ENCODE measurements at places on chromosomes 7 and 10. TPM values are rescaled to one million over a fixed set of nuclear protein-coding genes. Genes with fewer than 3 reads are reported as not detected.

Gene PAX4
- not detected for total RNA-seq

Gene BCAP29
- total RNA-seq: 32.6 TPM

Gene MSS51
- 4.8 TPM for total RNA-seq

Gene RP9
- total RNA-seq: 13.6 TPM

Gene INSIG1
- 75.0 TPM for total RNA-seq

DNA sequence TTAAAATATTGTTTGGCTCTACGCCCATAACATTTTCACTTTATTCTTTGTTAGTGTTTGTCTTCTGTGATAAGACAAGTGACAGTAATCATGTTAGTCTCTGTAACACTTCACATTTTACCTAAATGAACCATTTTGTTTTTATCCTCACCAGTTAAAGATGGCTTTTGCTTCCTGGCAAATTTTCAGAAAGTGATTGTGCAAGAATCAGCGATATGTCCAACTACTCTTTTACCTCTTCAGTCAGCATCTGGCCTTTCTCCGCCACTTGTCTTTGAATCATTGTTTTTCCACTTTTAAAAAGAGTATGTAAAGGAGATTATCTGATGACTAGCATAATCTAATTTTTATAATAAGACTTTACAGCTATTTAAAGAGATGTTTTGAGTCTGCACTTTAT, 3.5 kb downstream of the DGKB start:
- H3K27me3 ChIP-seq: no peaks in the 10 kb centered on the region
- no peak for DNase-seq
- H3K27ac ChIP-seq: no peak overlapping the region
- H3K4me3 ChIP-seq: no peak overlapping the region
- no peaks in the 10 kb centered on the region for H3K4me1 ChIP-seq

DNA sequence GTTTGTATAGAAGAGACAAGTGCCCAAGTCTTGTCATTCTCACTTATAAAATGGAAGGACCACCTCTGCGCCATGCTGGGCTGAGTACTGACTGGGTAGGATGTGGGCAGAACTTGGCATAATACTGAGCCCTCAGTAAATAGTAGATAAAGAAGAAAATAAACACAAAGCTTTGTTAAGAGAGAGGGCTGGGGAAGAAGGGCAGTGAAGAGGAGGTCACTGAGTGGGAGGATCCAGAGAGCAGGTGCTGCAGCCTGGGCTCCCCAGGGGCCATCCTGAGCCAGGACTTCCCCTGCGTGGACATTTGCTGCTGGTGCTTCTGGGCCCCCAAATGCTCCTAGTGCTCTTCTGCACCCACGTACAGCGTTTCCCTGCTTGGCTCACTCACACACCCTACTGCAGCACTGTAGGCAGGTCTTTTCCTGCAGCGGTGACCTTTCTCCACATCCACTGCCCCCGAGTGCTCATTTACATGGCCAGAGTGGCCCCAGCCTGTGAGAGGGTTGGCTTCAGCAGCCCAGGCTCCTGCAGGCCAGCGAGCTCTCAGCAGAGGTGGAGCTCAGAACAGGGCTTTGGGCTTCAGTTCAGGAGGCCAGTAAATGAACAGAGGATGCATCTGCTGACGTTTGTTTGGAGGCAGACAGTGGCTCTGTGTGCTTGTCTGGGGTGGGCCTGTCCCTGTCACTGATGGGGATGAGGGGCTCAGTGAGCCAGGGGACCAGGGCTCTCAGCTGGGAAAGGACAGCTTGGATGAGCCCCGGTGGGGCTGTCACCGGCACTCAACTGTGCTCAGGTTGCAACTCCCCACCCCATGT, 164.6 kb downstream of the ADARB2 start:
- no peaks in the 10 kb centered on the region for H3K27me3 ChIP-seq
- no peak for DNase-seq
- peaks cover 1% of the 10 kb centered on the region for H3K4me1 ChIP-seq
- H3K36me3 ChIP-seq: no peaks in the 10 kb centered on the region
- no peak overlapping the region for H3K27ac ChIP-seq
- no peak overlapping the region for H3K4me3 ChIP-seq

- H3K4me3 ChIP-seq: no peak overlapping the region
- H3K36me3 ChIP-seq: no peaks in the 10 kb centered on the region
- no peak overlapping the region for H3K27ac ChIP-seq
These were observed 104.4 kb upstream of the FGFR2 start for GRCh38 chr10:121702351-121703320.

DNA sequence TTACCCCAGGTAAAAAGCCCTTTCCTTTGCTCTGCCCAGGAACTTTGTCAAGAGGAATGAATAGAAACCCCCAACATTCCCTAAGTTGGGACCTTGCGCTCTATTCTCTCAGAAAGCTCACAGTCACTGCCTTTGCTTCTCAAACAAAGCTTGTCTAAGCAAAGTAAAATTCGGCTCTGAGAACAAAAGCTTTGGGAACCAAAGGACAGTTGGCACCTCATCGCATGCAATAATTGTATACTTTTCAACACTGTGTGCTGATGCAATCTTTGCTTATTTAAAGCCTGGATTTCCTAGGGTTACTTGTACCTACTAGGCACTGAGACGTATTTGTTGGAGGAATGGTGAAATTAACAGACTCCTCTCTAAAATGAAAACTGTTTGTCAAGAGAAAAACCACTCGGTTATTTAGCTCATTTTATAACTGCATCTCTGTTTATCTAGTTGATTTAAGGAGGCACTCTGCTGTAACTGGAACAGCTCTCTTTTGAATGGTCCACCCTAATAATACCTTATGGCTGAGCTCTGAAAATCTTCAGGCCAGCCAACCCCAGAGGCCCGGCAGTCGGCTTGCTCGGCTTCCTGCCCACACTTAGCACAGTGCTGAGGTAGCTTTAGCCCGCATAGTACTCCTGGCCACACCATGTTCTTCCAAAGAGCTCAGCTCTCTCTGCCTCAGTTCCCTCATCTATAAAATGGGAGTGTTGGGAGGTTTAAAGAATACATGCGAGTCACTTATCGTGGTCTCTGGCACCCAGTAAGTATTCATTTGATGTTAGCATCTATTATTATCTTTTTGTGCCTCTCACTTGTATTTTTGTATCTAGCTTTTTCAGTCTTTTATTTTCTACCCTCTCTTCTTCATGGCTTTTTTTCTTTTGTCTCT, 80.2 kb upstream of the PRR15 start:
- H3K4me3 ChIP-seq: no peak overlapping the region
- no peak overlapping the region for H3K27ac ChIP-seq
- peaks cover 3% of the 10 kb centered on the region for H3K27me3 ChIP-seq
- H3K4me1 ChIP-seq: peaks cover 2% of the 10 kb centered on the region
- no peak for DNase-seq

GRCh38 chr10:103197174-103197573, 4.1 kb upstream of the NT5C2 start:
- DNase-seq: no peak
- H3K4me3 ChIP-seq: no peak overlapping the region
- peaks cover 6% of the 10 kb centered on the region for H3K36me3 ChIP-seq

- H3K27me3 ChIP-seq: peaks cover 47% of the 10 kb centered on the region
- H3K4me1 ChIP-seq: no peaks in the 10 kb centered on the region
- no peak overlapping the region for H3K27ac ChIP-seq
- no peak for DNase-seq
- H3K36me3 ChIP-seq: no peaks in the 10 kb centered on the region
- H3K4me3 ChIP-seq: no peak overlapping the region
These were observed 21.1 kb upstream of the BPGM start for GRCh38 chr7:134625550-134625949.

DNA sequence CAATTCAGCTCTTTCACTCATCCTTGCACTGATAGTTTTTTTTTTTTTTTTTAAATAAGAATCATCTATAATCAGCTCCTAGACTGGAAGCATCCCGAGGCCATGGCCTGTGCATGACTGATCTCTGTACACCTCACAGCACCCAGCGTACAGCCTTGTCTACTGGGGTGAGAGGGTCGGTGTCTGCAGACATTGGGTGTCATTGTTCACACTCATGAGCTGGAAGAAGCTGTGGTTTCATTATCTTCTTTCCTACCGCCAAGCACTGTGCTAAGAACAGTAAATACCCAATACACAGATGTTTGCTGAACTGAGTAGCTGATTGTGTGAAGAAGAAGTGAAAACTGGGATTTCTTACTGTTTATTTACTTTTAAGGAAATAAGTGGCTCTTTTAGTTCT, 123.6 kb downstream of the CLEC2L start:
- no peak for DNase-seq
- no peak overlapping the region for H3K27ac ChIP-seq
- no peaks in the 10 kb centered on the region for H3K27me3 ChIP-seq
- H3K4me3 ChIP-seq: no peak overlapping the region

DNA sequence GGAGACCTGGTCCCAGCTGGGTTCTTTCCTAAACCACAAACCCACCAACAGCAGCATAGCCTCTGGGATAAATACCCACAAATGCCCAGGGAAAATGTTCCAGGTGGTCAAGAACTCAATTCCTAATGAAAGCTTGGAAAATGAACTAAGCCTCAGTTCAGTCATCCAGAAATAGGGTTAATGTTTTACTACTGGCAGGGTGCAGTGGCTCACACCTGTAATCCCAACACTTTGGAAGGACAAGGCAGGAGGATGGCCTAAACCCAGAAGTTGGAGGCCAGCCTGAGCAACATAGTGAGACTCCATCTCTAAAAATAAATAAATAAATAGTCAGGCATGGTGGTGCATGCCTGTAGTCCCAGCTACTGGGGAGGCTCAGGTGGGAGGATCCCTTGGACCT, 82.2 kb downstream of the SVOPL start:
- H3K4me1 ChIP-seq: peaks cover 6% of the 10 kb centered on the region
- H3K36me3 ChIP-seq: peaks cover 2% of the 10 kb centered on the region
- H3K4me3 ChIP-seq: no peak overlapping the region
- DNase-seq: no peak
- no peaks in the 10 kb centered on the region for H3K27me3 ChIP-seq
- no peak overlapping the region for H3K27ac ChIP-seq

DNA sequence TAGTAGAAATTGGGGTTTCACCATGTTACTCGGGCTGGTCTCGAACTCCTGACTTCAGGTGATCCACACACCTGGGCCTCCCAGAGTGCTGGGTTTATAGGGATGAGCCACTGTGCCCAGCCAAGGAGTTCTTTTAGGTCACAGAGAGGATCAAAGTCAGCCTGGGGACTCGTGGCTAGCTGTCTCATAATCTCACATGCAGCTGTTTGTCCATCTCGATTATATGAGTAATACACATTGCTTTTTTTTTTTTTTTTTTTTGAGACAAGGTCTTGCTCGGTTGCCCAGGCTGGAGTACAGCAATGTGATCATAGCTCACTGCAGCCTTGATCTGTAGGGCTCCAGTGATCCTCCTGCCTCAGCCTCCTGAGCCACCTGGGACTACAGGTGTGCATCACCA, 2.2 kb downstream of the IFT22 start:
- peaks cover 7% of the 10 kb centered on the region for H3K4me1 ChIP-seq
- peaks cover 3% of the 10 kb centered on the region for H3K36me3 ChIP-seq
- DNase-seq: no peak
- H3K27ac ChIP-seq: no peak overlapping the region
- H3K4me3 ChIP-seq: no peak overlapping the region
